Epithelial cell of proximal tubule (primary cell): ENCODE measurements at places on chromosomes 2 and 18. TPM values are rescaled to one million over a fixed set of nuclear protein-coding genes. Genes with fewer than 3 reads are reported as not detected.

DNA sequence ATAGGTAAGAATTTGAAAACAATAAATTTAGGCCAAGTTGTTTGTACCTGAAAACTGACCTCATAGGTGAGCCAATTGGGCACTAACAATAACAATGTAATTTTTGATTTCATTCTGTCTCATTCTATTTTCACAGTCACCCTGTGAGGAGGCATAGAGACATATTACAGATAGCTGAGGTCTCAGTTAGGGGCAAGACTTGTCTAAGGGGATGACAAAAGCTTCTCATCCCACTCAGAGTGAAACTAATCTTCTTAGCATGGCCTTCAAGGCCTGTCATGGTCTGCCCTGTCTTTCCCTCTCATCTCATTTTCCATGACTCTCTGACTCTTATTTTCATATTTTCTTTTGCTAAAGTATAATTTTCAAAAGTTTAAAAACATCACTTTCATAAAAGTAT is 562.0 kb upstream of the TNP1 start:
- no peak for DNase-seq

DNA sequence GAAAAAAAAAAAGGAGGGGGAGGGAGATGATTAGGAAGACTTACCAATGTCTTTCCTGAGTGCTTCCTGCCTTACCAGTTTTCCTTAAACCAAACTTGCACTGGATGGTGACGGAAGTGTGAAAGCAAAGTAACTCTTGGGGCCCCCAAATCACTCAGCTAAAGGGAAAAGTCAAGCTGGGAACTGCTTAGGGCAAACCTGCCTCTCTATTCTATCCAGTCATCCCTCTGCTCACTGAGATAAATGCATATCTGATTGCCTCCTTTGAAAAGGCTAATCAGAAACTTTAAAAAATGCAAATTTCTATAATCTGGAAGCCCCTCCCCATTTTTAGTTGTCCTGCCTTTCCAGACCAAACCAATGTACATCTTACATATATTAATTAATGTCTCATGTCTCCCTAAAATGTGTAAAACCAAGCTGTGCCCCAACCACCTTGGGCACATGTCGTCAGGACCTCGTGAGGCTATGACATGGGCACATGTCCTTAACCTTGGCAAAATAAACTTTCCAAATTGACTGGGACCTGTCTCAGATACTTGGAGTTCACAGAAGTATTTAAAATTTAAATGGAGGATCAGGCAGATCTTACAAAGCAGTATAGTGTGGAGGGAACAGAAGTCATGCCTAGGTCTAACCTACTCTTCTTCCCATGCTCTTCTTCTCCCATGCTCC is 7.2 kb upstream of the CYBRD1 start:
- DNase-seq: no peak

- DNase-seq: no peak
Measured at GRCh38 chr2:238139196-238140039, 950 bp downstream of the KLHL30 start.

DIPK1C gene
- total RNA-seq: not detected in 2 replicates

GRCh38 chr2:210203147-210203546 is 22.1 kb downstream of the ACADL start:
- DNase-seq: no peak

RESP18 gene
- total RNA-seq: not detected in 2 replicates

GRCh38 chr18:22928339-22928738 is 4.8 kb upstream of the RBBP8 start:
- DNase-seq: no peak

DNA sequence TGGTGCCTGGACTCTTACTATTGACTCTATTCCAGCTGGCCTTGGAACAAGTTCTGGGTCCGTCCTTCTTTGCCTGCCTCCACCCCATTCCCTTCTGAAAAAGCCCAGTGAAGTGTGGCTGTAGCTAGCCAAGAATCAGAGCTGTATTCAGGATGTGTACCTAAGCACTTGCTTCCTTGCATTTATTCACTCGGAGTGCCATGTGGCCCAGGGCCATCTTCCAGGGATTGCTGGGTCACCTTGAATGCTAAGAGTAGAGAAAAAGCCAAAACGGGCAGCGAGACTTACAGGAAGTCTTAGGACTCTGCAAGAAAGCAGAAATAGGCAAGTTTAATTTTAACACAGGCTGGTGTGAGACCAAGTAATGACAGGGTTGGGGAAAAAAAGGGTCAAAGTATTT is 4.1 kb downstream of the ITGA6 start:
- DNase-seq: no peak
